Type B pancreatic cell (in vitro differentiated cells): ENCODE measurements at places on chromosomes 13 and 19. TPM values are rescaled to one million over a fixed set of nuclear protein-coding genes. Genes with fewer than 3 reads are reported as not detected.

Gene CYP2A6
- total RNA-seq, result not detected in 2 replicates

Gene ZNF681
- 8.4 and 8.5 TPM in 2 replicates for total RNA-seq

Gene LIM2
- total RNA-seq, result 19.5 TPM in 1 of 2 replicates, not detected in the other

Gene HTR2A
- total RNA-seq, result 2.3 TPM in 1 of 2 replicates, not detected in the other

Gene WDR88
- 0.45 TPM in 1 of 2 replicates, not detected in the other for total RNA-seq

Gene ZSCAN18
- total RNA-seq, result 59.0 and 82.4 TPM in 2 replicates

DNA sequence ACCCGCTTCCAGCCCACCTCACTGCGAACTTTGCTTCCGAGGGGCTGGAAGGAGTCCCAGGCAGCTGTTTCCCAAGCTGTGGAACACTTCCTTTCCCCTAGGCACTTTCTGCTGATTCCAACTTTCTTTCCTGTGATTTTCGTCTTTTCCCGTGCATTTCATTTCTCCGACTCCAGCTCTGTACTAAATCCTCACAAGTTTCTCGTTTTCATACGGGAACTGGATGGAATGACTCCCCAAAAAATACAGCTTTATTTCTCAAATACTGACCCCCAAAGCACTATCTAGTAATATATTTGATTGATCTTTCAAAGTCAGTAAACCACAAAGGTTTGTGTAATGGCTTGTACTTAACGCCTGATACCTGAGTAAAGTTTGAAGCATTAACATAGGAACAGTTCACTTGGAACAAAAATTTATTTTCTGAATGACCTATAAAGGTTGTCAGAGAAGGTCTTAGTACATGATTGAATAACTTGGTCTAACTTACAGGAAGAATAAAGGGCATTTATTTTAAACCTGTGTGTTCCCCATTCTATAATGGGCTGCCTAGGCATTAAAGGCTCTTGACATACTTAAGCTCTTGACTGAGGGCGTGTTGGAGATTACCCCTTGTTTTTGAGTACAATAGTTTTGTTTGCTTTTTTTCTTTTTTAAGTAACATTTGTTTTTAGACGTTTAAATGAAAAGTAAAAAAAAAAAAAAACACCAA, 1.3 kb upstream of the PCDH9 start:
- DNase-seq, result no peak

DNA sequence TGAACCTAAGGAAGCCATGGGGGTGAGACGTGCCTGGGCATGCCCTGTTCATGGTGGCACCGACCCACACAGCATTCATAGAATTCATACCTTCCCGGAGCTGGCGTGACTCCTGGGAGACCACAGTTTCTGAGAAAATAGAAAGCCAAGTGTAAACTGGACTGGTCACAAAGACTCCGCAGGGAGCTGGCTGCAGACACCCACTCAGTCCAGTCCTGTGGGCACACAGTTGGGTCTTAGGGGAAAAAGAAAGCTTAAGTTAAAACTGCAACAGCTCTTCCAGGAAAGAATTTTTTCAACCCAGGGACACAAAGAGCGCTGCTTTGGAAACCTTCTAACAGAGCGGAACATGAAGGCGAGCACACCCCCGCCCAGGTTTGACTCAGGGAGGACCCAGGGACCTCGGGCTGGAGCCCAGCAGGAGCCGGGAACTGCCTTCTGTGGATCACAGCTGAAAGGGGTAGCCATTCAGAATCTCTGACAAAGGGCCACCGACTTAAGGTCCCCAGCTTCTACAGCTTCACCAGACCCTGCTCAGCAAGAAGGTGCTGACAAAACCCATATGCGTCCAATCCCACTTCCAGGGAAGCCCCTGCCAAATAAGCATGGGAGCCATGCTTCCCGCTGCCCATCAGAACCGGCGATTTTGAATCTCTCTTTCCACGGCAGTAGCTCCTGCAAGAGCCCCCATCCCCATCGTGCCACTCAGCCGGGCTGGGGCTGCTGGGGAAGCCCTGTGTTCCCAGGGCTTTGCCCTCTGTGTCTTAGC, 183.7 kb downstream of the COL4A1 start:
- no peak for DNase-seq

- DNase-seq, result no peak
These were observed 817.5 kb upstream of the SLC10A2 start for GRCh38 chr13:103883698-103884097.

DNA sequence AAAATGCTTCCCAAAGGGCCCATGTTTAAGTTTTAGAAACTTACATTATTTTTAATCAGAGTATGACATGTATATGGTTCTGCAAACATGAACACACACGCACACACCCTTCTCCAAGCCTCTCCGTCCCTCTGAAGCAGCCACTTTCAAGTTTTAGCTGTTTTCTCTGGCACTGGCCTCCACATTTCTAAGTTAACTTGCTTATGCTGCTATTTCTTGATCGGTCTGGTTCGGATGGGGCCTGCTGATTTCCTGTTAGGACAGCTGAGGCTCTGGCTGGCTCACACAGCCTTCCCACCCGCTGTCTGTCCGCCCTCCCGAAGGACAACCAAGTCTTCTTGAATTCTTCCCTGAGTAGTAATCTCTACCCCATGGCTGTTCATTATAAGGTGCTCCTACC, 4.4 kb downstream of the SPC24 start:
- no peak for DNase-seq

- DNase-seq, result no peak
These were observed 18.5 kb downstream of the PTPRS start for GRCh38 chr19:5321851-5322681.

GRCh38 chr19:7654401-7654800, 14.4 kb upstream of the RETN start:
- DNase-seq, result no peak

- DNase-seq, result no peak
These were observed 26.8 kb downstream of the UBXN6 start for GRCh38 chr19:4430760-4431159.

DNA sequence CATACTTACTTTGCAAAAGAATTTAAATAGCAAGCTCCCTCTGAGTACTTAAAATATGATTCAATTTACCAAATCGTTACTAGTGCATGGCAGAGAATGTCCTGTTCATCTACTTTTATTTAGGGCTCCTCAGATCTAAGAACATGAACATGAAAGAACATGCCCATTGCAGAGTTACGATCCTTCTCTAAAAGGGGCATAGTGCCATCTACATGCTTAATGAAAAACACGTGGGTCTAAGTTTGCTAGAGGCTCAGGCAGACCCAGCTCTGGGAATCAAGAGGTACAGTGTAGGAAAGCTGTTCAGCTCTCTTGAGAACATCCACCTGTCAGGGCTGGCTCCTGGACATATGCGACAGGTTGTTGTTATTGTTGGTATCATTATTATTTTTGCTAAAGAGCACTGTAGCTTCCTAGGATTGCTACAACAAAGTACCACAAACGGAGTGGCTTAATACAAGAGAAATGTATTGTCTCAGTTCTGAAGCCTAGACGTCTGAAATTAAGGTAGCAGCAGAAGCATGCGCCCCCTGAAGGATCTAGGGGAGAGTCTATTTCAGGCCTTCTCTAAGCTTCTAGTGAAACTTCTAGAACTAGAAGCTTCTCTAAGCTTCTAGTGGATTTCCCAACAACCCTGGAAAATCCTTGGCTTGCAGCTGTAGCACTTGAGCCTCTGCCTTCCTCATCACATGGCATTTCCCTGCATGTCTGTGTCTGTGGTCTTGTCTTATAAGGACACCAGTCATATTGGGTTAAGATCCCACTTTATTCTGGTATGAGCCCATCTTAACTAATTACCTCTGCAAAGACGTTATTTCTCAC, 133.9 kb downstream of the DCT start:
- DNase-seq, result no peak

GRCh38 chr13:104837756-104838155, 1697.7 kb downstream of the EFNB2 start:
- no peak for DNase-seq

- DNase-seq, result no peak
These were observed 10.3 kb downstream of the LENG1 start for GRCh38 chr19:54149021-54149812.

DNA sequence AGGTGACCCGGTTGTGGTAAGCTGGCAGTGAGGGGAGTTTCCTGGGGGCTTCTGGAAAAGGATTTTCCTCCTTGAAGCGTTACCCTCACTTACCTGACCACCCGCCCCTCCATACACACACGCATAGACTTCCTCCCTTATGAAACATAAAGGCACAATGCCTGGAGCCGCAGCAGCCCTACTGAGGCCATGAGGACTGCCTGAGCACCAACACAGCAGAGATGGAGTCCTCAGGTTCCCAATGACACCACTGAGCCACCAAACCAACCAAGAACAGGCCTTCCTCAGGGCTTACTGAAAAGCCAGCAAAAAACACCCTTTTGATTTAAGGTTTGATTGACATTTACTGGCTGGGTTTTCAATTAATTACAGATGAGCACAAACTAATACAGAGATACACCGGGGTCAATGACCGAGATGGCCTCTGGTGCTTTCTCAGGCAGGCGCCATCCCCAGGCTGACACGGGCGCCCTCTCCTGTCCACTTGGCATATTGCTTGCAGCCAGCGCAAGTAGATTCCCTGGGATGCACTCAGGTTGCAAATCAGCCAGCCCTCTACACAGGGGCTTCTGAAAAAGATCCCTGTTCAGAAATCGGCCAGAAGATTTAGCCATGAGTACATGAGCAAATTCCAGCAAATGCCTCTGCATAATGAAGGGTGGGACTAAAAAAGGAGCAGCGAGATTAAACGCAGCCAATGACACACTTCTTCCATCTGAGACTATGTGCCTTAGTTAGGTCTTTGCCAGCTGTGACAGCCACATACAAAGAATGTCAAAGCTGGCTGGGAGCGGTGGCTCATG, 14.8 kb downstream of the OPA3 start:
- no peak for DNase-seq

DNA sequence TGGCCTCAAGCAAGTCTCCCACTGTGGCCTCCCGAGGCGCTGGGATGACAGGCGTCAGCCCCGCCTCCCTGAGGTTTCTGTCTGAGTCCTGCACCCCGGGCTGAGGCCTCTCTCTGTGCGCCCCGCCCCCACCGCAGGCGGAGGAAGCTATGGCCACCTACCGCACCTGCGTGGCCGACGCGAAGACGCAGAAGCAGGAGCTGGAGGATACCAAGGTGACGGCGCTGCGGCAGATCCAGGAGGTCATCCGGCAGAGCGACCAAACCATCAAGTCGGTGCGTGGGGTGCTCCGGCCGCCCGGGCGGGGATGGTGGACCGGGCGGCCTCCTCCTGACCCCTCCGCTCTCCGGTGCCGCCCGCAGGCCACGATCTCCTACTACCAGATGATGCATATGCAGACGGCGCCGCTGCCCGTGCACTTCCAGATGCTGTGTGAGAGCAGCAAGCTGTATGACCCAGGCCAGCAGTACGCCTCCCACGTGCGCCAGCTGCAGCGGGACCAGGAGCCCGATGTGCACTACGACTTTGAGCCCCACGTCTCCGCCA, 12.7 kb downstream of the ARHGAP45 start:
- peak; percentile 66 for DNase-seq

GRCh38 chr19:47421844-47422395, 2.6 kb upstream of the MEIS3 start:
- DNase-seq, result no peak

DNA sequence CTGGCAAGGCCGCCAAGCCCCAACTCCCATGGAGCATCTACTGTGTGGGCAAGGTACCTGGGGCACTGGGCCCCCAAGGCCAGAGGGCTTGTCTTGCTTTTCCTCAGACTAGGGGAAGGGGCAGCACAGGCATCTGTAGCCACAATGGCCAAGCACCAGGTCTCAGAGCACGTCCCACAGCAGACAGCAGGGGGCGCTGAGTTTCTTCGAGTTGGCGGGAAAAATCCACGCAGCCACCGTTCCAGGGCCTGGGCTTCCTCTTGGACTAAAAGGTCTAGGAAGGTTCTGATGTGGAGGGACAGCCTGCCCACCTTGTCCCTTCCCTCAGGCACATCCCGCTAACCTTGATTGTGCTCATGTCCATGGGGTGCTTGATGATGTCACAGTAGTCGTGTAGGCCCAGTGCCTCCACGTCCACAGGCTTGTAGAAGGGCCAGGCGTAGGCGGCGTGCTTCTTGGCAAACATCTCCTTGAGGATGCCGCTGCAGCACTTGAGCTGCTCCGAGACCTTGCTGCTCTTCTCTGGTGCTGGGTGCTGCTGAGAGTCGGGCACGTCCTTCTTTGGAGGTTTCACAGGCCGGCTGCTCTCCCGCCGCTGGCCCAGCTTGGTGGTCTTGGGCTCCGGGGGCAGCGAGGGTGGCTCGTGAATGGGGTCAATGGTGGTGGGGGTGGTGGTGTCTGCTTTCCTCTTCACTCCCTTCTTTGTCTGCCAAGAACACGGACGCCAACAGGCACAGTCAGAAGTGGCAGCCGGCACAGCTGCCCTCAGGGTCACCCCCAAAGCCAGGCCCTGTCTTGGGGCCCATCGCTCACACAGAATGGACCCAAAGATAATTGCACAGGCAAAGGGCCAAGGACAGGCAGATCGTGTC, 32.0 kb upstream of the EPHX3 start:
- DNase-seq, result peak; percentile 81

GRCh38 chr19:31344403-31344802, 4.8 kb downstream of the TSHZ3 start:
- DNase-seq, result no peak

DNA sequence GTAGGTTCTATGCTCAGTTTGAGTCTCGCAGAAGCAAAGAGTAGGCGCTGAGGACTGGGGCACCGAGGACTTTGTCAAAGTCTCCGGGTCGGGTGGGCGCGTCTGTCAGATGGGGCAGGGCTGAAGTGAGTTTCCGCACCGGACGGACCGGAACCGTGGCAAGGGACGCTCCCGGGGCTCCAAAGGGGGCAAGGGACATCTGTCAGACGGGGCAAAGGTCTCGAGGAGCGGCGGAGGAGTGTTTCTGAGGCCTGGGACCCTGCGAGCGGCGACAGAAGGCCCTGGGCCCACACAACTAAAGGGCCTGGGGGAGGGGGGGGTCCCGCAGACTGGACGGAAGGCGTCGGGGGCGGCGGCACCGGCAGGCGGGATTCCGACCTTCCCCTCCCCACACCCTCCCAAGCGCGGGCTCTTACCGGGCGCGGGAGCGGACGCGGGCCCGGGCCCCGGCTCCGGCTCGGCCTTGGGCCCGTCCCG, 13.3 kb upstream of the AKAP8L start:
- no peak for DNase-seq

DNA sequence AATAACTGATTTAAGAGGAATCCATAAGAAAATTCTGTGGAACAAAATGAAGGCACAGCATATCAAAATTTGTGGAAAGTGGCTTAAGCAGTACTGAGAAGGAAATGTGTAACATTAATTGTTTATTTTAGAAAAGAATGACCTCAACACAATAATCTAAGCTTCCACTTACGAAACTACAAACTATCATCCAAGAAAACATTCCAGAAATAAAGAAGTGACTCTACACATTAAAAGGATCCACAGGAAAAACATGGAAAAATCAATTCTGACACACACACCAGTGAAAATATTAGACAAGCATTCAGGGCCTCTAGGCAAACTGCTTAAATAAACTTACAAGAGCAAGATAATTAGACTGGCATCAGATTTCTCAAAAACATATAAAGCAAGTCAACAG, 14.0 kb downstream of the EXOSC8 start:
- DNase-seq, result no peak
